ENCODE measurements at places on chromosomes 6 and 20.

DNA sequence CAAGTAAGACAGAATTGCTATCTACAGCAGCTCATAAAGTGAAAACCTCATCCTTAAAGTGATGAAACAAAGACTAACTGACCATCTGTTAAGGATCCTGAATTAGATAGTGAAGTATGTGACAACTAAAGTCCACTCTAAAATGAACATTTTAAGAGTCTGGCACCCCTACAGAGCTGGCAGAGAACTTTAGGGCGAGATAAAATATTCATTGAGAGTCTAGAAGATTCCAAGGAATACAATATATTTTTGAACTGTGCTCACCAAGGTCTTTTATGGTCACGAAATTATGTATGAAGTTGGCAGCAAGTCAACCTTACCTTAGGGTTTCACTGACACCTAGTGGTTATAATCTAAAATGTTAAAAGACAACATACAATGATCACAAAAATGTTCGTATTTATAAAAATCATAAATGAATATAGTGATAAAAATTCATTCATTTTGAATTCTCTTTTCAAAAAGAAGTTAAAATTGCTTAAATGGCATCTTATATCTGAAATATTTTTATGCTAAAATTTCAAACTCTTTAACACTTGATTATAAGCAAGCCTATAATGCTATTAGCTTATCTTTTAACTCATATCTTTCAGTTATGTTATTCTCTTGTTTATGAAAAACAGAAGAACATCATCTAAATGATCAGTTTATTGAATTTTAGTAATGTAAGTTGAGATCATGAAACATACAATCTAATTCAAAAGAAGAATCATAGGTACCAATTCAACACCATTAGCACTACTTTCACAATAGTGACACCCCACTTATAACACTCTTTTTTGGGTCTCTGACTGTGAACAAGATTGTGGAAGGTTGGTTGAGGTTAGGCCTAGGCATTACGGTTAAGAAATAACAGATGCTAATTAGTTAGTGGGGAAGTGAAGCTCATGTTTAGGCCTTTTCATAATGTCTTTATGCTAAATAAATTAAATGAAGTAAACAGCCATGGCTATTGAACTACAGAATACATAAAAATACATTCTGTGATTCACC is 27.5 kb downstream of the RSPH3 start:
- DNase-seq = peak; percentile 21

GRCh38 chr6:30700340-30700739 is 9.6 kb upstream of the NRM start:
- DNase-seq = no peak

GRCh38 chr6:111057074-111057752 is 30.1 kb upstream of the SLC16A10 start:
- DNase-seq = no peak

- DNase-seq = no peak
Observed at GRCh38 chr6:91697010-91697695, 1110.3 kb upstream of the MAP3K7 start.

GRCh38 chr20:61608275-61609085 is 356.4 kb downstream of the CDH4 start:
- DNase-seq = no peak

GRCh38 chr6:30510419-30511168 is 21.3 kb downstream of the HLA-E start:
- no peak for DNase-seq

DNA sequence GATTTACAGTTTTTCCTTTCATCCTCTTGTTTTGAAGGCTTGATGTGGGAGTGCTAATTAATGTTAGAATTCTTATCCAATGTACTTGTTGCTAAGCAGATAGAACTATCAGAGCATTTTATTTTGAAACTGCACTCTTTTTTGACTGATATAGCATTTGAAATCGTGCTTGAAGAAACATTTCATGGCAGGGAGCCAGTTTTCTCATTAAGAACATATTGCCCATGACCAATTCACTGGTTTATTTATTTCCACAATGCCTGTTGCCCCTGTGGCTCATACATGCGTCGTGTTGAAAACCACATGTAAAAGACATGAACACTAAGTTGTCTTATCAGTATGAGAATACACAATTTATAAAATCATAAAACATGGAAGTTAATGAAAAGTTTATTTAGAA is 479.7 kb upstream of the FLRT3 start:
- no peak for DNase-seq

DNA sequence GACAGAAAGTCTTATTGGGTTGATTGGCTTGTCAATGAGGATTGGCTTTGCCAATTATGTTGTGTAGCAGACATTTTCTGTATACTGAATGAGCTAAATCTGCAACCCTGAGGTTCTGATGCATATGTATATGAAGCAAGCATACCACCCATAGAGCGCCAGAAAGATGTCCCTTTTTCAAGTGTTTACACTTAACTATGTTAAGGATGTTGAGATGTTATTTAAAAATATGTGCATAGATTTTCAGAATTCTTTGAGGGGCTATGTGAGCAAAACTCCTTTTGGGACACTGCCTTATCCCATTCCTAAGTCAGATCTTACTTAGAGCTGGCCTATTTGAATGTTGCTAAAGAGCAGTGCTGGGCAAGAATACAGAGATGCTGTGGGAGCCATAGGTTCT is 1.9 kb downstream of the AIG1 start:
- no peak for DNase-seq

- no peak for DNase-seq
Observed at GRCh38 chr6:53939830-53940229, 145.0 kb downstream of the LRRC1 start.

- DNase-seq = no peak
Observed at GRCh38 chr6:166750108-166750793, 123.2 kb upstream of the RPS6KA2 start.

DNA sequence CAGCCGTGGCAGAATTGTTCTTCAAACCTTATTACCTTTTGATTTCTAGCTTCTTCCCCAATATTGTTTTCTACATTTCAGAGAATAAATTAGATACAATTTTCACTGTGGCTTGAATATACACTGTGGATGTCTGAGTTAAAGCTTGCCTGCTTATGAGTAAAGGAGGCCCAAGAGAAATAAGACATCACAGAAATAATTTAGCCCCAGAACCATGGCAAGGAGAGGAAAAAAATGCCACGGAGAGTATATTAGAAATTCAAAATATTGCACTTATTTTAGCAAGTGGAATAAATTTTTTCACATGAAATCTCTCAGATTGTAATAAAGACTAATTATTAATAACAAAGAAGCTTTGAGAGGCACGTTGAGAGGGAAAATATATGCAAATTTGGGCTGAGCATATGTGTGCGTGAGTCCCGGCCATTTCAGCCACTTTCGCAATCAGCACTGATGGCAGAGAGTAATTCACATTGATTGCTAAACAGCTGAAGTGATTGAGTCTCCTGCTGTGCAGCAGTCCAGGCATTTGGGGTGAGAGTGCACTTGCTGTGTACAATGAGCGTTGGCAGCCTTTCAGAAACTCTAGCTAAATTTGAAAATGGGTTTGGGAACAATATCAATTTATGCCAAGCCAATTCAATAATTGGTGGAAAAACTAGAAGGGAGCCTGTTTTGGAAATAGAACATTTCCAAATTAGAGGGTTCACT is 596.0 kb downstream of the EPM2A start:
- DNase-seq = no peak

DNA sequence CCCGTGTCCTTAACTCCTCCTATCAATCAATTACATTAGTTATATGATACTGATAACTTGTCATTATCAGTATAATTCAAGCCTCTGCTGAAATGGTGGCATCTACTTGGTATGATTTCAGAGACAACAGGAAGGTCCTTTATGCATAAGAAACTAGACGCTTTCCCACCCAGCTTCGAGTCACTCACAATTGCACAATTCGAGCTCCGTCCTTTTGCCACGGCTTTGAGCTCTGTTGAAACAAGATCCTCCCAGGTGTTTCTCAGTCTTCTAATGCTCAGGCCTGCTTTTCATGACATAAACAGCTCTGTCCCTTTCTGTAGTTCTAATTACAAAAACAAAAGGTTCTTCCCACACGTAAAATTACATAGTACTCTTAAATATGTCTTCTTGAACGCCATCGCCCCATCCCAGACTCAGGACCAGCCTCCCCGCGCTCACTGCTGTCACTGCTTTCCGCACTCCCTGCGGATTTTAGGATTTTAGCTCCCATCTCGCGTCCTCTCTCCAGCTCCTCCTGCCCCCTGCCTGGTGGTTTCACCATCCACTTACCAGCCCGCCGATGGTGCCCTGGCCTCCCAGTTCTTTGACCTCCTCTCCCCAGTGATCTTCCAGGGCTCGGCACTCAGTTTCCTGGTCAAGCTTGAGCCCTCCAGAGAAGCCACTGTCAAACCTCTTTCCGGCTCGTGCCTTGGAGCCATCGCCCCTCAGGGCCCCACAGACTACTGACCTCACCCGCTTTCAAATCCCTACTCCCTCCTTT is 23.2 kb upstream of the PNPLA1 start:
- no peak for DNase-seq

- no peak for DNase-seq
Observed at GRCh38 chr6:11706171-11706570, 72.4 kb downstream of the ADTRP start.

DNA sequence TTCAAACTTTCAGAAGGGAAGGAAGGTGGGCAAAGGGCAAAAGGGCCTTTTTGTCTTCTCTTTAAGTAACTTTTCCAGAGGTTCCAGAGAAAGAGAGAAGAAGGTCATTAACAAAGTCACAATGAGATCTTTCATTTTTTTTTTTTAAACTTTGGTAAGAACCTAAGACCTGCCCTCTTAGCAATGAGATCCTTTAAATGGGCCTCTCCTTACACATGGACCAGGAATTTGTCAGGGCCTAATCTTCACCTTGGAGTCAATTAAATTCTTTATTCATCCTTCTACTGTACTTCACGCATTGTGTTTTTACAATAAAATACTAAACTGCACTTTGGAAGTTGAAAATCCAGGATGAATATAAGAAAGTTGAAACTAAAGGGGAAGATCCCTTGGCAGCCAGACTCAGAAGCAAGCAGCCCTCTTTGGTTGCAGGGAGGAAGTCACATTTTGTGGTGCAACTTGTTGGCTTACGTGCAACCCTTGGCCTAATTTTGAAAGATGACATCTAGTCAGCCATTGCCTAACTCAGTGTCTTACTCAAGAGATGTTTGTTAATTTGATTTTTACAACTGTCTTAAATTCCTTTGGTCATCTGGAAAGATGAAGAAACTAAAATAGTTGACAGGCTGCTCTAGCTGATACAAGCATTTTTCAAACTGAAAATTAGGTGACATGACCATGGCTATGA is 11.9 kb upstream of the TMEM170B start:
- DNase-seq = no peak
